ENCODE measurements at places on chromosomes 16 and 17. TPM values are rescaled to one million over a fixed set of nuclear protein-coding genes. Genes with fewer than 3 reads are reported as not detected.

Gene HS3ST3A1
- polyA plus RNA-seq = 11.9 TPM

Gene KRTAP4-9
- polyA plus RNA-seq = not detected

Gene TP53TG3
- polyA plus RNA-seq = not detected

Gene ZNF263
- polyA plus RNA-seq = 22.5 TPM

Gene CLEC3A
- polyA plus RNA-seq = not detected

Gene SEPHS2
- 47.1 TPM for polyA plus RNA-seq

Gene GRAPL
- not detected for polyA plus RNA-seq

Gene IGSF6
- polyA plus RNA-seq = not detected

Gene PRR14
- 4.9 TPM for polyA plus RNA-seq

Gene E2F4
- 50.0 TPM for polyA plus RNA-seq

GRCh38 chr16:55701442-55702319 is 45.9 kb downstream of the SLC6A2 start:
- peak; percentile 6 for DNase-seq

DNA sequence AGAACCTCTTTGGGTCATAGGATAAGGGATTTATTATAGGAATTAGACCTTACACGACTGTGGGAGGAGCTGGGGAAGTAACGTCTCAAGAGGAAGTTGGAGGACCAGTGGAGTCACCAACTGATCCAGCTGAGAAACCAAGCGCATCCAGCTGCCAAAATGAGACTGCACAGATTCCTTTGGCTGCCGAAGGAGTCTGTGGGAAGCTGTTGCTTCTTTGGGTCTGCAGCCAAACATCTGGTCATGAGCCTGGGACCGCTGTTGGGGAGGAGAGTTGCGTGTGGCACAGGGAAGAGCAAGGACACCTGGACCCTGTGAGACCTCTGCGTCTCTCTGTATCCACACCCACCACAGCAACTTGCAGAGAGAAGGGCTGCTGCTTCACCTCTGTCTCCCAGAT is 2.4 kb upstream of the NACA2 start:
- no peak for DNase-seq

- no peak for DNase-seq
These were observed 22.1 kb downstream of the TMEM94 start for GRCh38 chr17:75478508-75478907.

- no peak for DNase-seq
These were observed 12.6 kb upstream of the IL21R start for GRCh38 chr16:27389272-27389961.

DNA sequence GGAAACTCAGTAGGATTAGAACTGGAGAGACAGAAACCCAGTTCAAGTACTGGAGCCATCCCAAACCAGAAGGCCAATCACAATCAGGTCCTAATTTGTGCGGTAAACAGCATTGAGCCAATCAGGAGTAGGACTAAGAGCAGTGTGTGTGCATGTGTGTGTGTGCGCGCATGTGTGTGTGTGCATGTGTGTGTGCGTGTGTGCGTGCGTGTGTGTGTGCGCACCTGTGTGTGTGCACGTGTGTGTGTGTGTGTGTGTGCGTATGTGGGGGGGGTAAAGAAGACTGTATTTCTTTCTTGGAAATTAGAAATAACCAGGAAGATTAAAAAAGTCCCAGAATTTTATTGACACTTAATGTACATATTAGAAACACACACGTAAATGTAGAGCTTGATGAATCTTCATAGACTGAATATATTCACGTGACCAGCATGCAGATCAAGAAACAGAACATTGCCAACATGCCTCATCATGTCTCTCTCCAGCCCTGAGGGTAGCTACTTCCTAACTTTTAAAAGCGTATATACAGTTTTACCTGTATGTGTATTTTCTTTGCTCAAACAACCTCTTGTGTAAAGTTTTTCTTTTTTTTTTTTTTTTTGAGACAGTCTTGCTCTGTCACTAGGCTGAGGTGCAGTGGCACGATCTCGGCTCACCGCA is 919 bp upstream of the DHRS7C start:
- DNase-seq = no peak

DNA sequence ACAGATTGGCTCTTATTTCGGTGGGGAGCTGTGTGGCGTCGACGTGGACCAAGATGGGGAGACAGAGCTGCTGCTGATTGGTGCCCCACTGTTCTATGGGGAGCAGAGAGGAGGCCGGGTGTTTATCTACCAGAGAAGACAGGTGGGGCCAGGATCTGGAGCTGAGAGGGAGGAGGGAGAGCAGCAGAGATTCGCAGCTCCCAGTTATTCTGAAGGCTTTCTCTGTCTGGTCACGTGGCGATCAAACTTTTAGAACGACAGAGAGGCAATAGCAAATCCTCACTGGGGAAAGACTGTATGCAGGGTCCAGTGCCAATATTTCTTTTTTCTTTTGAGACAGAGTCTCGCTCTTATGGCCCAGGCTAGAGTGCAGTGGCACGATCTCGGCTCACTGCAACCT is 22.2 kb downstream of the ITGAL start:
- DNase-seq = no peak

DNA sequence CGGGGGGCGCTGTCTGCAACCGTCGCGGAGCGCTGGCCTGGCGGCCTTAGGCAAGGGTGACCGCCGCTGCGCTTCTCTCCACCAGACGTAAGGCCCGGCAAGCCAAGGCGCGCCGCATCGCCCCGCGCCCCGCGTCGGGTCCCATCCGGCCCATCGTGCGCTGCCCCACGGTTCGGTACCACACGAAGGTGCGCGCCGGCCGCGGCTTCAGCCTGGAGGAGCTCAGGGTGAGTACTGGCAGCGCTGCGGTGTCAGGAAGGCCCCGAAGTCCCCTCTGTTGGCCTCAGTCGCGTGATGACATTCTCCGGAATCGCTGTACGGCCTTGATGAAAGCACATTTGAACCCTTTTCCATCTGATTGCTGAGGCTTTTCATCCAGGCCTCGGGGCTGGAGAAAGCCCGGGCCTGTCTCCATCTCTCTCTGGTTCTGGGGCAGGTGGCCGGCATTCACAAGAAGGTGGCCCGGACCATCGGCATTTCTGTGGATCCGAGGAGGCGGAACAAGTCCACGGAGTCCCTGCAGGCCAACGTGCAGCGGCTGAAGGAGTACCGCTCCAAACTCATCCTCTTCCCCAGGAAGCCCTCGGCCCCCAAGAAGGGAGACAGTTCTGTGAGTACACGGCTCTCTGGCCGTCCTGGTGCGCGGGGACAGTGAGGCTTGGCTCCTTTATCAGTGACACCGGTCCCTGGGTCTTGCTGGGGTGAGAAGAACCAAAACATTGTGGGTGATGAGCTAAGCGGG is 831 bp downstream of the RPL13 start:
- DNase-seq = no peak

GRCh38 chr16:4767872-4768548 is 1.0 kb upstream of the ZNF500 start:
- DNase-seq = no peak

DNA sequence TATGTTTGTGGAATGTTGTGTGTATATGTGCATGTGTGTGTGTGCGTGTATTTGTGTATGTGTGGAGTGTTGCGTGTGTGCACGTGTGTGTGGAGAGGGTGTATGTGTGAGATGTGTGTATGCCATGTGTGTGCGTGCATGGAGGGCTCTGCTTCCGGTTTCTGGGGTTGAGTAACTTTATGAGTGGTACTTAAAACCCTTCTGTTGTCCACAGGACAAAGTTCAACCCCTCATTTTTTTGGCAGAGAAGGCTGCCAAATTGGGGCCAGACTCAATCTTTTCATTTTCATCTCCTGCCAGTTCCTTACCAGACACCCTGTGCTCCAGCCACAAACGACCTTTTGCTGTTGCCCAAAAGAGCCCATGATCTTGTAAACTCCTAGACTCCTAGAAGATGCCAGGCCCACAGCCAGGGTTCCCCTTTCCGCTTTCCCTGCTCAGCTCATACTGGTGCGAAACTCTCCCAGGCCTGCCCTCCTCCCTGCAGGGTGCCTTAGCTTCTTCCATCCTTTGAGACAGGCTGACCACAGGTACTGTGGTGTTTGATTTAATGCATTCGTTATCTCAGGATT is 100.2 kb downstream of the CMIP start:
- no peak for DNase-seq

GRCh38 chr17:19579192-19579761 is 45.6 kb downstream of the SLC47A1 start:
- no peak for DNase-seq

DNA sequence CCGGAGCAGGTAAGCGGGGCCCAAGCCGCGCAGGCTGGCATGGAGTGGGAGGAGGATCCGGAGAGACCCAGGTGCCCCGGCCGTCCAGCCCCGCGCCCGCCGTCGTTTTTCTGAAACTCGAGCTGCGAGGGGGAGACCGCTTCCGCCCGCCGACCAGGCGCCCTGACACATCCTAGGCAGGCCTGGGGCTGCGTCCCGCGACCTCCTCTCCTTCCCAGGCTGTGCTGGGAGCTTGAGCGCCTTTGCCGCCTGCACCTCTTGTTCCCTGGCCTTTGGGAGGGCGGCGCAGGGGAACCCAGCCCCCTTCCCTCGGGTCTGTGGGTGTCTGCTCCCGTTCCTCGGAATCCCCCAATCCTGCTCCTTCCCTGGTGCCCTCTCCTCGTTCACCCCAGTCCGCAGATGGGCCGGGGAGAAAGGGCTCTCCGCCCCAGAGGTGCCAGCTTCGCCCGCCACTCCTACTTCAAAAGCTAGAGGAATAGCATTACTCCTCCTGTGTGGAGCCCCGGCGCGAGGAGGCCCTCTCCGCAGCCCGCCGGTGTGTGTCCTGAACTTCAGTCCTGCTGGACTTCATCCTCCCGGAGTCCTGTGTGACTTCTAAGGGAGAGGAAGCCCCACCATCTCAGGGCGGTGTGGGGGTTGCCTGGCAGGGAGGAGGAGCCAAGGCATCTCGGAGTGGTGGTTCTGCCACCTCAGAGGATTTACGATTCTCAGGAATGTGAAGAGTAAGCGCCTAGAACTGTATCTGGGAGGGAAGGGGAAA is 1.0 kb downstream of the NHERF1 start:
- no peak for DNase-seq

GRCh38 chr16:81036751-81037350 is 1.2 kb downstream of the ATMIN start:
- DNase-seq = no peak

GRCh38 chr17:9306086-9306485 is 269.5 kb downstream of the STX8 start:
- DNase-seq = no peak

DNA sequence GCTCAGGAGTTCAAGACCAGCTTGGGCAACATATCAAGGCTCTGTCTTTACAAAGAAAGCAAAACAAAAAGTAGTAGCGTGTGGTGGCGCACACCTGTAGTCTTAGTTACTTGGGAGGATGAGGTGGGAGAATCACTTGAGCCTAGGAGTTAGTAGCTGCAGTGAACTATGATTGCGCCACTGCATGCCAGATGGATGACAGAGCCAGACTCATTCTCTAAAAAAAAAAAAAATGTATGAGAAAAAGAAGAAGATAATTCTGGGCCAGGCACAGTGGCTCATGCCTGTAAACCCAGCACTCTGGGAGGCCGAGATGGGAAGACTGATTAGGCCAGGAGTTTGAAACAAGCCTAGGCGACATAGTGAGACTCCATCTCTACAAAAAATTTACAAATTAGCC is 28.5 kb downstream of the STAT5B start:
- DNase-seq = peak; percentile 41

DNA sequence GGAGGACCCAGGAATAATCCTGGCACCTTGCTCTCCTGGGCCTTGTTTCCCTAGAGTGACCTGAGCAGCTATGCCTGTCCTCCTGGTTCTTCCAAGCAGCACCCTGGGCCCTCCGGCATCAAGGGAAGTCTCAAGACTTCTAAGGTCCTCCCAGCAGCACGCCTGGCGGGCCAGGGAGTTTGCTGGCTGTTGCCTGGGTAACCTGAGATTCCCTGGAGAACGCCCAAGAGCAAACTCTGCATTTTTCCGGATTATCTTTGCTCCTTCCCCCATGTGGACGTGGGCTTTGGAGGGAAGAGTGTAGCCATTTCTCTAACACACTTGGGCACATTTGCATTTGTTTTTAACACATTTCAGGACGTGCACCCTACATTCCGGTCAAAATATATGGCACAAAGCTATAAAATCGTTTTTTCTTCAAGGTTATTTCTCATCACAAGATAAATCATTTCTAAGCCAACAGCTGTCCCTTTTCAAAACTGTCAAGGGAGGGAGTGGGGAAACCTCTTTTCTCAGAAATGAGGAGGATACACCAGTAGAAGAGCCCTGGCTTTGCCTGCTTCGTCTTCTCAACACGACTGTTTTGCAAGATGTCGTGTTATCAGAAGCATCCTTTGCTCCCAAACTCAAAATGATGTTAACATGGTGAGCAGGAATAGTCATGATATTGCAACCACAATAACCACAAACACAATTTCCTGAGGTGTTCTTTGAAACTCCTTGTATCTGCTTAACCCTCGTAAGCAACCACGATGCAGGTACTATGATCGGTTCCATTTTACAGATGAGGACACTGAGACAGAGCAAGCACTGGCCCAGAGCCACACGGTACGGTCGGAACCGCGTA is 116.5 kb downstream of the ADCY9 start:
- peak; percentile 46 for DNase-seq

- DNase-seq = no peak
These were observed 2.3 kb downstream of the VKORC1 start for GRCh38 chr16:31092330-31092729.

DNA sequence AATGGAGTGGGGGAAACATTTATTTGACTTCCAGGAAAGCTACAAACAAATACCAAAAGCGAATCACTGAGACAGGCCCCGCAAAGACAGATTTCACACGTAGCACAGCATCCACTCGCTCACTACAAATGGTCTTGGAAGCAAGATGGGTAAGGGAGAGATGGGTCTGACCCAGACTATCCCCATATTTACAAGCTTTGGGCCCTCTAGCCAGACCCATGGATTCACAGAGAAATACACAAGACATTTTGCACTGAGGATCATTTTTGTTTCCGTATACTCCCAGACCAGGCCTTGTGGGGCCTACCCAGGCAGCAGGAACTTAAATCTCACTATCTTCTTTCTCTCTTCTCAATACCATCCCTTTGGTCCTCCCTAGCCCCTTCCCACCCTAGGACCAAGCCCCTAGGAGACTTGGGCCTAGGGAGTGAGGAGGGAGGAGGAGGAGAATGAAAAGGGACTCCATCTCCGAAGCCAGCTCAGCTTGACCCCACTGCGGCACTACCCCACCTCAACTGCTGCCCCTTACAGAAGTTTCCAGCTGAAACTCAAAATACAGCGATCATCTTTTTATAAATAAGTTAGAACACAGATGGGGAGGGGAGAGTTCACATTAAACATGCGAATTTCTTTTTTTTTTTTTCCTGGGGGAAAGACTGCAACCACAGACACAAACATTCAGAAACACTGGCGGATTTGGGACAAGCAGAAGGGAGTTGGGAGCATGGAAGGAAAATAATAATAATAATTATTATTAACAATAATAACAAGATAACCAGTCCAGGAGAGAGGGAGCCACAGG is 1.4 kb upstream of the HOXB3 start:
- no peak for DNase-seq

DNA sequence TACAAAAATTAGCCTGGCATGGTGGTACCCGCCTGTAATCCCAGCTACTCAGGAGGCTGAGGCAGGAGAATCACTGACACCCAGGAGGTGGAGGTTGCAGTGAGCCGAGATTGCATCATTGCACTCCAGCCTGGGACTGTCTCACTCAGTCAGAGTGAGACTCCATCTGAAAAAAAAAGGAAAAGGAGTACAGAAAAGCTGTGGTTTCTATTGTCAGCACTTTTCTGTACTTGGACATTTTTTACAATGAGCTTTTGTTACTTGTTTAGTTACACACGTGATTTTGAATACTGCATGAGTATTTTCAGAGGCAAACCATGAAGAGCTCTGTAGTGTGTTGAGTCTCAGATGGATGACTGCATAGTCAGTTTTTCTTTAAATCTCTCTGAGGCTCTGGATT is 26.3 kb downstream of the ZC3H18 start:
- DNase-seq = no peak

- DNase-seq = no peak
These were observed 52.1 kb downstream of the USP10 start for GRCh38 chr16:84751947-84752346.

GRCh38 chr17:42135664-42136653 is 13.4 kb downstream of the HSPB9 start:
- DNase-seq = no peak

All from AG04450 (cell line).